SW 1271 (cell line): ENCODE measurements at places on chromosomes 16 and 17.

GRCh38 chr16:67857547-67858233 lies 10.2 kb upstream of the CENPT start:
- DNase-seq: peak; percentile 88

GRCh38 chr17:48757524-48757961 lies 29.0 kb upstream of the HOXB13 start:
- no peak for DNase-seq

DNA sequence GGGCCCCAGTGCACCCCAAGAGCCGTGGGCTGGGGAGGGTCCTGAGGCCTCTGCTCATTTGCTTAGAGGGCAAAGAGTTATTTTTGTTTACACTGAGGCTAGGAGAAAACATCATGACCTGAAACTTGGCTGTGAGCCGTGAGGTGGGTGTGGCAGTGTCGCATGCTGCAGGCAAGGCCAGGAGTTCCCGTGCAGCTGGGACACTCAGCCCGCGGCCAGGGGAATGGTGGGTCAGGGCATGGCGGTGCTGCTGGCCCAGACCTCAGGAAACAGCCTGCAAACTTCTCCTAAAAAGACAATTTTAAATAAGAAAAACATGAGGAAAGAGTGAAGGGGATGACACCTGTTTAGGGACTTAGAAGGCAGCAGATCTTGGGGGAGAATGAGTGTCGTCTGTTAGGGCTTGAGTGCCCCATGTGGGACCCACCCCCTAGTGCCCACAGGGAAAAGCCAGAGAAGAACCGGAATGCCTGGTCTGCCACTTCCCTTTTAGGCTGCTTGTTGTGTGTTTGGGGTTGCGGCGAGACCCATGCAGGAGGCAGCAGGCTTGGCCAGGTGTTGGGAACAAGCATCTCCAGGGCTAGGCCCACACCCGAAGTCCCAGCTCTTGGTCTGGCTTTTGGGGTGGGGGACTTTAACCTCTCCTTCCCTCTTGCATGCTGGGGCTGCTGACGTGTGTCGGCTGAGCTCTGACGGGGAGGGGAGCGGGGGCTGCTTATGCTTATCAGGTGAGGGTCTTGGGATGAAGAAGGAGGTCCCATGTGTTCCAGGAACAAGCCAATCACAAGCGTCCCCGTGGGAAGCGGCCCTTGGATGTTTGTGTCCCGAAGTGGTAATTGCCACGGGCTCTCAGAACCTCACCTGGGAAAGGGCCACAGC lies 80.9 kb upstream of the GNG13 start:
- DNase-seq: no peak

GRCh38 chr16:47732523-47733111 lies 271.5 kb downstream of the PHKB start:
- no peak for DNase-seq

GRCh38 chr17:17358866-17359265 lies 55.7 kb downstream of the NT5M start:
- DNase-seq: no peak

DNA sequence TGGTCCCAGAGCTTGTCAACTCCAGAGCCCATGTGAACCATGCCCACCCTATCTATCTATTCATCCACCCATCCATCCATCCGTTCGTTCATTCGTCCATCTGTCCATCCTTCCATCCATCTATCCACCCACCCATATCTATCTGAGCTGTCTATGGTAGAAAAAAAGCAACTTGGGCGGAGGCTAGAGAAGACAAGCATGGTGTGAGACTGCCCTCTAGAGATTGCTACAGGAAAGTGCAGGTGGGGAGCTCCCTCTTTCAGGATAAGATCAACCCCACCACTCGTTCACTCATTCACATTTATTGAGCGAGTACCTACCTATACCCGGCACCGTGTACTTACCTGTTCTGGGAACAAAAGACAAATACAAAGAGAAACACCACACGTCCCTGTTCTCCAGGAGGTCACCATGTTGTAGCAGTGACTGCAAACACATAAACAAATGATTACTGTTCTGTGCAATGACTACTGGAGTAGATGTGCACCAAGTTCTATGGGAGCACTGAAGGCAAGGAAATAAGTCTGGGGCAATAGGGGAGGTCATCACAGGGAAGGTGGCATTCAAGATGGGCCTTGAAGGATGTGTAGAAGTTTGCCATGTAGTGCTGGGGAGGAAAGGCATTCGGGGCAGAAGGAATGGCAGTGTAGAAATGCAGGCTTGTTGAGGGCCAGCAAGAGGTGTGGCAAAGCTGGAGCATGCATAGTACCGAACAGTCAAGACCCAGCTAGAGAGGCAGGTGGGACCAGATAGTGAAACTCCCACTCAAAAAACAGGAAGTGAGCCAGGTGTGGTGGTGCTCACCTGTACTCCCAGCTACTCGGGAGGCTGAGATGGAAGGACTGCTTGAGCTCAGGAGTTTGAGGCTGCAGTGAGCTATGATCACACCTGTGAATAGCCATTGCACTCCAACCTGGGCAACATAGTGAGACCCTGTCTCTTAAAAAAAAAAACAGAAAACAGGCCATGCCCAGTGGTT lies 13.4 kb upstream of the ATP5MC1 start:
- DNase-seq: no peak

DNA sequence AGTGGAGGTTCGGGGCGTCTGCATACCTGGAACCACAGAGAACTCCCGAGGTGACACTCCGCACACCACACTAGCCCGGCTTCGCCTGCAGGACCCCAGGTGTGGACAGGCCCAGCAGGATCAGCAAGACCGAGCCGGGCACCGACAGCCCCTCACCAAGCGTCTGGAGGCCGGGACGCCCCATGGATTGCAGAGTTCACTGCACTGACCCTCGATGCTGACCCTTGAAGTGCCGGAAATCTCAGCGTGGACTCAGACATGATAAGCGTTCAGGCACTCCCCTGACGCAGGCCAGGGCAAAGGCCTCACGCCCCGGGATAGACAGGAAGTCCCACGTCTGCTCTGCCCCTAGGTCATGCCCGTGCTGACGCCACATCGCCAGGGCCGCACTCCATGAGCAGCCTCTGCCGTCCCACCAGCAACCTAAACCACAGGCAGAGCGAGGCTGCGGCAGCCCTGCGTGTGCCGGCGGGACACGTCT lies 26.0 kb downstream of the ACSF3 start:
- DNase-seq: no peak
